Activated CD4-positive, alpha-beta memory T cell treated with anti-CD3 and anti-CD28 coated beads, Interleukin-2, amount 10 ng/mL, durations not matched to agents 7 days and 5 days (primary cell): ENCODE measurements at places on chromosomes 12 and 14. TPM values are rescaled to one million over a fixed set of nuclear protein-coding genes. Genes with fewer than 3 reads are reported as not detected.

DNA sequence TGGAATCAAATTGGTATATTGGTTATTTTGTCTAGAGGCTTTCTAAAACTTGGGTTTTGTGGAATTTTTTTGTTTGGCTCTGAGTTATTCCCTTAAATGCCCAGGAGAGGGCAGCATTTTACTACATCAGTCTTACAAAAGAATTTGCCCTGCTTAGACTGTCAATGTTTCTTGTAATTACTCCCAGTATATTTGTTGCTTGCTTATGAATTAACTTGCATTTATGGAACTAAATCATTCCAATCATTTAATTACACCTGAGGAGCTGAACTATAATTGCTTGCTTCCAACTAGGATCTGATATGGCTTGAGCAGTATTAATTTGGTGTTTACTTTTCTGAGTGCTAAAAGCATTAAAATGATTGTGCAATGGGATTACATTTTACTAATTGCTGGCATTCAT is 48.7 kb downstream of the MIPOL1 start:
- no peaks in the 10 kb centered on the region for H3K27me3 ChIP-seq
- no peak overlapping the region for H3K27ac ChIP-seq
- no peak for DNase-seq

GRCh38 chr14:20603813-20604690 is 12.9 kb upstream of the RNASE12 start:
- no peak overlapping the region for H3K27ac ChIP-seq
- DNase-seq, result no peak
- H3K4me3 ChIP-seq, result no peak overlapping the region
- peaks cover 10% of the 10 kb centered on the region for H3K4me1 ChIP-seq
- H3K36me3 ChIP-seq, result no peaks in the 10 kb centered on the region

DNA sequence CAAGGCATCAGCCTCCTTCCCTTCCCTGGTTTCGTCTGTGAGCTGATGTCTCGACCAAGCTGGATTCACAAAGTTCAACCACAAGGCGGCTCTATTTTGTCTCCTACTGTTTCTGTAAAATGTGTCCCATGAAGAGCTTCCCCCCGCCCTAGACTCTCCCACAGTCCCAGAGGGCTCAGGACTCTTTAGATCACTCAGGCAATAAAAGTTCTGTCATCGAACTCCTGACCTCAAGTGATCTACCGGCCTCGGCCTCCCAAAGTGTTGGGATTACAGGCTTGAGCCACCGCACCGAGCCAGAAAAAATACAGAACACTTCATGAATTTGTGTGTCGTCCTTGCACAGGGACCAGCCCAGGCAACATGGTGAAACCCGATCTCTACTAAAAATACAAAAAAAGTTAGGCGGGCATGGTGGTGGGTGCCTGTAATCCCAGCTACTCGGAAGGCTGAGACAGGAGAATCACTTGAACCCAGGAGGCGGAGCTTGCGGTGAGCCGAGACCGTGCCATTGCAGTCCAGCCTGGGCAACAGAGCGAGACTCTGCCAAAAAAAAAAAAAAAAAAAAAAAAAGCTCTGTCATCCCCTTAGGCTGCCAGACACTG is 149.4 kb downstream of the BCL11B start:
- H3K4me1 ChIP-seq, result peaks cover 2% of the 10 kb centered on the region
- peaks cover 13% of the 10 kb centered on the region for H3K27me3 ChIP-seq
- no peaks in the 10 kb centered on the region for H3K36me3 ChIP-seq
- peak; percentile 3 for DNase-seq

LALBA gene
- not detected for total RNA-seq

DNA sequence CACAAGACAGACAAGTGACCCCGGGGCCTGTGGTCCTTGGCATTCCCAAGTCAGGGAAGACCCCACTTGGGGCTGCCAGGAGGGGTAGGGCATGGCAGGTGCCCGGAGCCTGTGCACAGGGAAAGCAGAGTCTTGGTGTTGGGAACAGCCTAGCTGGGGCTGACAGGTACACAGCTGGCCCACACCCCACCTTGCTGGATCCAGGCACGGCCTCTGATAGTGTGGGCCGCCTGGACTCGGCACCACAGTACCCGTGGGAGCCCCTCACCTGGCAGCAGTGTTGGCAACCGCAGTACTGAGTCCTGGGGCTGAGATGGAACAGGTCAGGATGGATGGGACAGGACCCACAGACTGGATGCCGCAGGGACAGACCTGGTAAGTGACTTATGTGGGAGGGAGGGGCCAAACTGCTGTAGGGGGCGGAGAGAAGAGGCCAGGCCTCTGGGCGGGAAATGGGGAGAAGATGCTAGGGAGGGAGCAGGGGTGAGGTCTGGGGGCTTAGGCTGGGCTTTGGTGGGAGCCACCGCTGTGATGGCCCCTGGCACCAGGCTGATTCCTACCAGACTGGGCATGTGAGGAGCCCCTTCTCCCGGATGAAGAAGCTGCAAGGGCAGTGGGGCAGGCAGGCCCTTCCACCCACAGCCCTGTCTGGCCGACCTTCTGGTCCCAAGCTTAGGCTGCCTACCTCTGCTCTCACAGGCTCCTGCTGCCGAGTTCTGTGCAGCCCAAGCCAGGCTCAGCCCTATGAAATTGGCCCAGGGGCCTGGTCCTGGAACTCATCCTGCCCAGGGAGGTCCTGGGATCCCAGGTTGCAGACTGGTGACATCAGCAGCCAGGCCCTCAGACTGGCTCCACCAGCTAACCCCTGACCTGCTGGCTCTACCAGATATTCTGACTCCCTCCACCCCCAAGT is at the start of gene TGM1:
TSS of gene TGM1 (minus strand) at position 357 of the 913 bp plus-strand sequence. CDS start 825 bp downstream, outside the sequence.
- H3K27me3 ChIP-seq, result no peaks in the 10 kb centered on the region
- H3K4me1 ChIP-seq, result no peaks in the 10 kb centered on the region
- no peak for DNase-seq
- peaks cover 14% of the 10 kb centered on the region for H3K36me3 ChIP-seq
- no peak within 1 kb of the TSS for H3K27ac ChIP-seq

CCDC175 gene
- total RNA-seq, result not detected

LRP6 gene
- total RNA-seq, result 0.40 TPM

- DNase-seq, result no peak
- H3K27ac ChIP-seq, result no peak overlapping the region
- H3K27me3 ChIP-seq, result peaks cover 3% of the 10 kb centered on the region
- H3K36me3 ChIP-seq, result peaks cover 18% of the 10 kb centered on the region
- H3K4me1 ChIP-seq, result peaks cover 7% of the 10 kb centered on the region
Measured at GRCh38 chr14:72780751-72781150, 113.2 kb downstream of the DPF3 start.

GRCh38 chr12:76176940-76177339 is 92.5 kb upstream of the NAP1L1 start:
- H3K27ac ChIP-seq, result no peak overlapping the region
- peaks cover 15% of the 10 kb centered on the region for H3K27me3 ChIP-seq
- DNase-seq, result no peak
- no peak overlapping the region for H3K4me3 ChIP-seq

COCH gene
- total RNA-seq, result 0.55 TPM

TMEM132C gene
- not detected for total RNA-seq

GRCh38 chr12:127253797-127254327 is 1013.1 kb upstream of the TMEM132C start:
- no peaks in the 10 kb centered on the region for H3K36me3 ChIP-seq
- no peaks in the 10 kb centered on the region for H3K4me1 ChIP-seq

STYK1 gene
- 0.71 TPM for total RNA-seq

CCDC177 gene
- not detected for total RNA-seq

GRCh38 chr12:24047326-24047725 is 97.9 kb upstream of the SOX5 start:
- H3K4me1 ChIP-seq, result no peaks in the 10 kb centered on the region
- no peaks in the 10 kb centered on the region for H3K36me3 ChIP-seq
- no peak for DNase-seq
- H3K4me3 ChIP-seq, result no peak overlapping the region

- H3K36me3 ChIP-seq, result peaks cover 24% of the 10 kb centered on the region
- peaks cover 43% of the 10 kb centered on the region for H3K4me1 ChIP-seq
- no peaks in the 10 kb centered on the region for H3K27me3 ChIP-seq
- DNase-seq, result no peak
Measured at GRCh38 chr12:109466821-109467220, 10.3 kb downstream of the KCTD10 start.

GRCh38 chr12:94553130-94553519 is 93.5 kb upstream of the CEP83 start:
- peaks cover 10% of the 10 kb centered on the region for H3K27me3 ChIP-seq
- no peak for DNase-seq
- no peaks in the 10 kb centered on the region for H3K36me3 ChIP-seq

GRCh38 chr12:17159506-17160300 is 553.7 kb upstream of the LMO3 start:
- H3K4me1 ChIP-seq, result no peaks in the 10 kb centered on the region
- no peak for DNase-seq
- H3K4me3 ChIP-seq, result no peak overlapping the region

DNA sequence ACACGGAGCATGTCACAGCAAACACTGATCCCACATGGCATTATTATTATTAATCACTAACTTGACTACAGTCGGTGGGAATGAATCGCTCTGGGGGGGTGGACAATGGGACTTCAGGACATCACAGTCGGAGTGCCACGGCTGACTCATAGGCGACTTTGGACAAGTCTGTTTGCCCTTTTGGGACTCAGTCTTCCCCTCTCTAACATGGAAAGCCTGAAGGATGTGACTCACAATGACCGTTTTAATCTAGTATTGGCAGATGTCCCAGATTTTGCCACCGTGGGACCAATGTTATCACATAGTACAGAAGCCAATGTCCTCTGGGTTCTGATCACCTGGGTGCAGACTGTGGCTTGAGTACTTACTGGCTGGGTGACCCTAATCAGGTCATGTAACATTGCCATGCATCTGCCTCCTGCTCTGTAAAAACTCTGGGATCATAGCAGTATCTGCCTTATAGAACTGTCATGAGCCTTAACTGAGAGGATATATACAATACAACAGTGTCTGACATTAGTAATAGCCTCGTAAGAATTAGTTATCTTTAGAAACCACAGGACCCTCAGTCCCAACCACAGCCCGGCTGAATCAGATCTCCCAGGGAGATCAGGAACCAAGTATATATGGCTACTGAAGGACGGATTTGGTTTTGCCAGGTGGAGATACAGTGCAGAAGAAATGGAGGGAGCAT is 362.6 kb downstream of the BCL11B start:
- no peaks in the 10 kb centered on the region for H3K36me3 ChIP-seq
- H3K4me3 ChIP-seq, result no peak overlapping the region
- no peaks in the 10 kb centered on the region for H3K27me3 ChIP-seq

C12orf56 gene
- total RNA-seq, result 0.40 TPM

DNA sequence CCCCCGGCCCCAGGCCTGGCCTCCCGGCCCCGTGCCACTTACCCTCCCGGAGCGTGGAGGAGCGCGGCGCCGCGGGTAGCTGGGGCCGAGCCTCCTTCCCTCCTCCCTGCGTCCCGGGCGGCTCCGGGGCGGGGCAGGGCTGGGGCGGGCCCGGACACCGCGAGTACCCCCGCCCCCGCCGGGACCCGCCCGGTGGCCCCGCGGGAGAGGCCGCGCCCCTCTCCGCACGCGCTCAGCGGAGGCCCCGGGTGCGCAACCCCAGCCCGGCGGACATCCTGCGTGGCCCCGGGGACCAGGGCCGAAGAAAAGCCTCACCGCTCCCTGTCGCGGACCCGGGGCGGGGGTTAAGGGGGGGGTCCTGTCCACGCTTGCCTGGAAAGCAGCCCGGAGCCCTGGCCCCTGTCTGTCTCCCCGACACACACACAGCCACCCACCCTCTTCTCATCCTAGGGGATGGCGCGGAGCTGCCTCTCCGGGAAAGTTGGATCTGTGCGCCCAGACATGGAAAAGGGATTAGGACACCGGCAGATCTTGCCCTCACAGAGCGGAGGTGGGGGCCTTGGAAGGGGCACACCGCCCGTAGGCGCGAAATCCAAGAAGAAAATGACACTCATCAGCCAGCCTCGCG is at the start of gene SYNE3:
TSS of gene SYNE3 (minus strand) at position 97 of the 628 bp plus-strand sequence. CDS start 40,829 bp downstream, outside the sequence.
- peak within 1 kb of the TSS; percentile 99 for H3K27ac ChIP-seq
- peaks cover 28% of the 10 kb centered on the region for H3K36me3 ChIP-seq
- peaks cover 76% of the 10 kb centered on the region for H3K4me1 ChIP-seq
- peak within 1 kb of the TSS; percentile 92 for H3K4me3 ChIP-seq

- H3K27me3 ChIP-seq, result peaks cover 28% of the 10 kb centered on the region
- no peak overlapping the region for H3K4me3 ChIP-seq
- H3K4me1 ChIP-seq, result peaks cover 6% of the 10 kb centered on the region
- H3K27ac ChIP-seq, result no peak overlapping the region
- no peak for DNase-seq
- H3K36me3 ChIP-seq, result no peaks in the 10 kb centered on the region
Measured at GRCh38 chr12:107236824-107237511, 143.6 kb upstream of the CRY1 start.

P2RX2 gene
- not detected for total RNA-seq

GRCh38 chr14:62614122-62614521 is 431.1 kb downstream of the KCNH5 start:
- no peak for DNase-seq
- H3K4me3 ChIP-seq, result no peak overlapping the region
- H3K27ac ChIP-seq, result no peak overlapping the region
- H3K4me1 ChIP-seq, result no peaks in the 10 kb centered on the region
- no peaks in the 10 kb centered on the region for H3K27me3 ChIP-seq

EFS gene
- total RNA-seq, result not detected

DNA sequence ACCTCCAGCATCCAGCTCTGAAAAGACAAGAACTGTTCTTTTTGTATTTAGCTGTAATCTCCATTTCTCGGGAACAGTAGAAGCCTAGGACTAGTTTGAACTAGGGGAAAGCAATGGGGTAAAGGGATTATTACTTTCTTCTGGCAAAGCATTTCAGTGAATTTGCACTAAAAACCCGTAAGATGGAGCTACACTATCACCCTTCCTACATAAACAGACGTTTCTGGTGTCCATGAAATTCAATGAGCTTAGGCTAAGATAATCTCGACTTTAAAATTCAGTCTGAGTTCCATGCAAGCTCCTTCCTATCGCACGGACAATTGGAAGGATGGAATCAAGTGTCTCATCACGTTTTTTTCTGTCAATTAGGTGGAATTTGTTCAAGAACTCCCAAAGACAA is 24.0 kb downstream of the ACSM4 start:
- no peak for DNase-seq
- peaks cover 6% of the 10 kb centered on the region for H3K27me3 ChIP-seq
- H3K4me3 ChIP-seq, result no peak overlapping the region
- peaks cover 14% of the 10 kb centered on the region for H3K4me1 ChIP-seq

- H3K27me3 ChIP-seq, result no peaks in the 10 kb centered on the region
- no peak overlapping the region for H3K27ac ChIP-seq
- DNase-seq, result no peak
- H3K4me3 ChIP-seq, result no peak overlapping the region
Measured at GRCh38 chr12:104524034-104524832, 67.5 kb downstream of the CHST11 start.

KLRC3 gene
- total RNA-seq, result not detected

GRCh38 chr12:94055528-94055927 is 92.8 kb upstream of the PLXNC1 start:
- DNase-seq, result no peak
- no peaks in the 10 kb centered on the region for H3K36me3 ChIP-seq
- no peak overlapping the region for H3K4me3 ChIP-seq
- no peaks in the 10 kb centered on the region for H3K4me1 ChIP-seq
- no peak overlapping the region for H3K27ac ChIP-seq
- H3K27me3 ChIP-seq, result peaks cover 9% of the 10 kb centered on the region

APAF1 gene
- 37.4 TPM for total RNA-seq

NOVA1 gene
- total RNA-seq, result not detected

PPTC7 gene
- total RNA-seq, result 31.5 TPM

- peak; percentile 23 for DNase-seq
- no peak overlapping the region for H3K4me3 ChIP-seq
- H3K4me1 ChIP-seq, result peaks cover 19% of the 10 kb centered on the region
- H3K27ac ChIP-seq, result no peak overlapping the region
- H3K27me3 ChIP-seq, result no peaks in the 10 kb centered on the region
- no peaks in the 10 kb centered on the region for H3K36me3 ChIP-seq
Measured at GRCh38 chr12:94618995-94619695, 31.2 kb downstream of the TMCC3 start.
